Osteoblast (primary cell): ENCODE measurements at places on chromosomes 7 and 10.

GRCh38 chr10:68095153-68095552, 14.1 kb upstream of the MYPN start:
- no peak for DNase-seq

GRCh38 chr10:20714518-20714917, 182.6 kb downstream of the NEBL start:
- DNase-seq = no peak

DNA sequence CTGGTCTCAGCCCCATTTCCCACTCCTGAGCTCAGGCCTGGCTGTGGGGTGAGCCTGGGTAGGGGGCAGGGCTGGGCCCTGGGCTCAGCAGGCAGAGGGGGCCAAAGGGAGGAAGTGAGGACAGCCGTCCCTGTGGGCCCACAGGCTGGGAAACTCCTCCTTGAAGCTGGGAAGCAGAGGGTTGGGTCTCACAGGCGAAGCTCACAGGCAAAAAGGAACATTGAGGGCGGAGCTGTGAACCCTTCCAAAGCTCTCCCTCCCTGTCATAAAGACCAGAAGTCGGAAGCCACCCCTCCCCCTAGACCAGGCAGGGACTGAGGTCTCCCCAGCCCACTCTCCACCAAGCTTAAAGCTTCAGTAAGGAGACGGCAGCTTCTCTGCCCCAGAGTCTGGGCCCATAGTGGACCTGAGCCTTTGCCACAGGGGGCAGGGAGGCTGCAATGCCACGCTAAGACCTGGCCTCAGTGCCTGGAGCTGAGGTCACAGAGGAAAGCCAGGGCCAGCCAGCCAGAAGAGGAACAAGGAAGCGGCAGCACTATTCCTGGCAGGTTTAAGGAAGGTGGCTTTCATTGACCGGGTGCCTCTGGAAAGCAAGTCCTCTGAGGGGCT, 1.0 kb upstream of the KCP start:
- DNase-seq = peak; percentile 76

GRCh38 chr10:104601166-104601565, 39.9 kb upstream of the SORCS3 start:
- no peak for DNase-seq

GRCh38 chr10:12419262-12419847, 70.0 kb downstream of the CAMK1D start:
- peak; percentile 96 for DNase-seq

- DNase-seq = peak; percentile 81
Observed at GRCh38 chr7:85750454-85750949, 563.6 kb upstream of the SEMA3D start.
